Fibroblast of skin of left biceps (primary cell): ENCODE measurements at places on chromosomes 16 and 17.

- no peak for DNase-seq
Measured at GRCh38 chr17:58415371-58416055, 1.8 kb downstream of the RNF43 start.

DNA sequence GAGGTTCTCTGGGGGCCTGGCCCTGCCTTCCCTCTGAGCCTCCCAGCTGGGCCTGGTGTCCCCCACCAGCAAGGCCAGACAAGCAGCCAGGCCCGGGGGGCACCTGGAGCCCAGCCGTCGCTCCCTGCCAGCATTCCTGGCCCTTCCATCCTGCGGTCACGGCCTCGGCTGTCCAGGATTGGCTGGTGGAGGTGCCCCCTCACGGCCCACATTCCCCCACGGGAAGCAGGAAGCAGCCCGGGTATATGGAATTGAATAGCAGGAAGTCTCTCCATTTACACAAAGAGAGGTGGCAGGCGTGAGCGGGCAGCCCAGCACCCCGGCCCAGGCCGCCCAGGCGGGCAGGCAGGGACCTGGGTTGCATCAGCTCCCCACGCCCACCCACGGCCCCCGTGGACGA lies 14.5 kb downstream of the TRAF7 start:
- no peak for DNase-seq

- no peak for DNase-seq
Measured at GRCh38 chr16:59045501-59045900, 311.4 kb upstream of the GOT2 start.

DNA sequence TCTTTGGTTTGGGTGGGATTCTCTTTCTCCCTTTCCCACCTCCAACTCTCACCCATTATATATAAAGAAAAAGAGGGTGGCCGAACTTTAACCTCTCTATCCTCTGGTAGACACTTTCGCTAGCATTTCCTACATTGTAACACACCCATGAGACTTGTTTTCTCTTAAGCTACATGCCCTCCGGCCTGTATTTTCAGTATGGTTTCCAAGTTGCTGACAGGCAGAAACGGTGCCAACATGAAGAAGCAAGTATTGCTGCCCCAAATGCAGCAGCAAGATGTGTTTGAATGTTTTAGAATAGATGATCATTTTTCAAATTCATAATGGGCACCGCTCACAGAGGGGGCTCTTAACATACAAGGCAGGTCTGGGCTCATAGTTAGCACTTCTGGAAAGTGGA lies 18.7 kb upstream of the CYB5B start:
- DNase-seq, result no peak

GRCh38 chr16:83609178-83609577 lies 198.6 kb upstream of the HSBP1 start:
- DNase-seq, result no peak

DNA sequence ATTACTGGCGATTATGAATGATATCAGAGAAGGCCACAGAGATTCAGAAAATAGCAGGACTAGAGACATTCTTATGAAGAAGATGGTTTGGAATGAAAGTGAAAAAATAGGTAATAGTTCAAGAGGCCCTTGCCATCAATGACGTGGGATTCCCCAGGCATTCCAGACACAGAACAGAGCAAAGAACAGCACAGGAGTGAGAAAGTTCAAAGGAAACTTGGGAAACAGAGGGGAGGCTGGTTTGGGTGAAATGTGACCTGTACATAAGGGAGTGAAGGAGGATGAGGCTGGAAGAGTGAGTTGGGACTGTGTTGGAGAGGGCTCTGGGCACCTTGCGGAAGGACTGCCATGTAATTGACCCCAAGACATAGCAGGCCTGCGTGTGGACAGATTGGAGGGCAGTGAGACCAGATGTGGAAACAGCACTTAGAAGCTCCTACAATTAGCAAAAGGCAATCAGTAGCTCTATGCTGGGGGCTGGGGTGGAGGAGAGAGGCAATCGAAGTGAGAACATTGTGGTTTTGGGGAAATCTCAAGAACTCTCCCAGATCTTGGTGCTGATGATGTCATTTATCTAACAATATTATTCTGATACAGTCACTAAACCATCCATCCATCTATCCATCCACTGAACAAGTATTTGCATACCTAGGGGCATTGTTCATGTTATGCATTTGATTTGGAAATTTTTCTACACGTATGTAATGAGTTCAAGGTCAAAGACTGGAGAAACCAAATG lies 365.3 kb upstream of the ZFHX3 start:
- DNase-seq, result no peak

GRCh38 chr16:52863000-52863399 lies 189.7 kb downstream of the CHD9NB start:
- DNase-seq, result no peak

- no peak for DNase-seq
Measured at GRCh38 chr16:67399218-67399733, 6.0 kb upstream of the TPPP3 start.
